ENCODE measurements at places on chromosomes 4 and X. TPM values are rescaled to one million over a fixed set of nuclear protein-coding genes. Genes with fewer than 3 reads are reported as not detected.

Gene ATP11C
- 12.3 TPM for total RNA-seq

Gene AFP
- not detected for total RNA-seq

Gene AMTN
- not detected for total RNA-seq

Gene EPGN
- total RNA-seq, result 0.43 TPM

Gene GSX2
- not detected for total RNA-seq

Gene RASSF6
- total RNA-seq, result 0.05 TPM

Gene MAGEC2
- not detected for total RNA-seq

Gene SPP1
- total RNA-seq, result 0.20 TPM

Gene SLC10A6
- not detected for total RNA-seq

Gene GAGE2A
- total RNA-seq, result not detected

Gene GYPE
- total RNA-seq, result 0.25 TPM

Gene LGI2
- total RNA-seq, result not detected

Gene TLR2
- total RNA-seq, result 1.1 TPM

Gene FHIP1A
- 0.05 TPM for total RNA-seq

Gene TEX28
- not detected for total RNA-seq

Gene KLB
- total RNA-seq, result not detected

Gene TMPRSS11A
- not detected for total RNA-seq

Gene GDI1
- total RNA-seq, result 114 TPM

Gene MAGEA2
- not detected for total RNA-seq

Gene GLUD2
- 0.63 TPM for total RNA-seq

Gene MEPE
- total RNA-seq, result not detected

Gene SPATA18
- total RNA-seq, result 0.10 TPM

Gene FSTL5
- not detected for total RNA-seq

Gene IDS
- 114 TPM for total RNA-seq

Gene ABCG2
- total RNA-seq, result 1.2 TPM

Gene WAS
- 157 TPM for total RNA-seq

Data from activated CD4-positive, alpha-beta memory T cell treated with anti-CD3 and anti-CD28 coated beads, Interleukin-2, amount 10 ng/mL, durations not matched to agents 7 days and 5 days (primary cell).